ENCODE measurements at places on chromosomes 7 and 10.

DNA sequence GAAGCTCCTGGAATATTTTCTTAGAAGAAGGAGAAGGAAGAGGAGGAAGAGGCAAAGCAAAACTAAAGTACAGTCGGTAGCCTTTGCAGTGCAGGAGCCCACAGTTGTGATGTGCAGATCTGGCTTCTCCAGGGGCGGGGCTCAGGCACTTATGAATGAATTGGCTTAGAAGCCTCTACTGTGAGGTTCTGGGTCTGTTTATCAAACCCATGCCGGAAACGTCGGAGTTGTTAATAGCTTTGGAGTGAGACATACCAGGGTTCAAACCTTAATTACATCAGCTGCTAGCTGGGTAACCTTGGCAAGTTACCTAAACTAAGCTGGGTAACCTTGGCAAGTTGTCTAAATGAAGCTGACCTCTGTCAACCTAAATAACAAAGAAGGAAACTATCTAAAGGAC, 89.3 kb upstream of the PITRM1 start:
- no peak for DNase-seq

DNA sequence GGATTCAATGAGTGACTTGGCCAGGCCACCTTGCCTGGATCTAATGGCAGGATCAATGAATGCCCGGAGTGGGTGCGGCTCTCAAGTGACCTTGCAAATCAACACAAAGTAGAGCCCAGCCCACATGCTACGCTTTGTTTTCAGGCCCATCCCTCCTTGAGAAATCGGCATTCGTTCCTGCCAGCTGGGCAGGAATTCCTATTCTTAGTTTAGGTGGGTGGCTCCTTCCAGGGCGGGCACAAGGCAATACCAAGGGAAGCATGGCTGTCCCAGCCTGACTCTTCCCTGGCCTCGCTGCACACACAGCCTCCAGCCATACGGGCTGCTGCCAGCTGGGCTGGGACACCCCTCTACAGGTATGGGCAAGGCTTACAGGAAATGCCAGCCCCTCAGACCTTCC, 119.3 kb downstream of the SH3PXD2A start:
- DNase-seq, result no peak

GRCh38 chr7:92200791-92201190, 21.8 kb upstream of the LRRD1 start:
- no peak for DNase-seq

DNA sequence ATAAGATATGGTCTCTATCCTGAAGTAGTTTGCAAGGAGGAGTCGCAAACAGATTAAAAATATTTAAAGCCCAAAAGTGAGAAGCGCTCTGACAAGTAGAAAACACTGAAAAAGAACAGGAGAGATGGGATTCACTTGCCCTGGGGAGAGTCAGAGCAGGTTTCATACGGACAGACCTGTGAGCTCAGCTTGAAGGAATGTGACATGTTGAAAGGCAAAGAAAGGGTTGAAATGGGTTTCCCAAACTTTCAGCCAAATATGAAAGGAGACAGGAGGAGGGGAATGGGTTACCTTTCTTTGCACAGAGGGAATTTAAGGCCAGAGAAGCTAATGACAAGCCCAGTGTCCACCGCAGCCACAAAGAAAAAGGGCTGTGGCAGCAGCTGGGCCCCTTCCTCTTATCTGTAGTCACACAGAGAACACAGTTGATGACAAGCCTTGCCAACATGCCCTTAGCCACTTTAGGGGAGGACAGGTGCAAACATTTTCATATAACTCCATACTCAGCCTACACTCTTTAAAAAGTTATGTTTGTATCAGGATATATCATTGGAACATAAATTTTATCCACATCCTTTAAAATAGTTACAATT, 14.9 kb downstream of the HOXA1 start:
- no peak for DNase-seq

DNA sequence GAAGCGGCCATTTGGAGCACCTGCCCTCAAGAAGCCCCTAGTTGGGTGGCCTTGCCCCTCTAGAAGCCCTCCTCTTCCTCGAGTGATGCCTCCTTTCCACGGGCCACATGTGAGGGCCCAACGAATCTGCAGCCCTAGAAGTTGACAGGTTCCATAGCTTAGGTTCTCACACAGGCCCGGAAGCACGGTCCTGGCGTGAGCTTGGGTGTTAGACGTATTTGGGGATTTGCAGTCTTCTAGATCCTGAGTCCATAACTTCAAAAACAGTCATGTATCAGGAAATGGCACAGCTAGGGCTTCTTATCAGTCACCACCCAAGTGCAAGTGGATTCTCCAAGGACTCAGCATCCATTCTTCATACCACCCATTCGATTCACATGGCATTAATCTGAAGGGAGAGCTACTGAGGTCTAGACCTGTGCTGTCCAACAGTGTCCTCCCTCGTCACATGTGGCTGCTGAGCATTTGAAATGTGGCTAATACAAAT, 477 bp upstream of the FBXW4 start:
- DNase-seq, result no peak

DNA sequence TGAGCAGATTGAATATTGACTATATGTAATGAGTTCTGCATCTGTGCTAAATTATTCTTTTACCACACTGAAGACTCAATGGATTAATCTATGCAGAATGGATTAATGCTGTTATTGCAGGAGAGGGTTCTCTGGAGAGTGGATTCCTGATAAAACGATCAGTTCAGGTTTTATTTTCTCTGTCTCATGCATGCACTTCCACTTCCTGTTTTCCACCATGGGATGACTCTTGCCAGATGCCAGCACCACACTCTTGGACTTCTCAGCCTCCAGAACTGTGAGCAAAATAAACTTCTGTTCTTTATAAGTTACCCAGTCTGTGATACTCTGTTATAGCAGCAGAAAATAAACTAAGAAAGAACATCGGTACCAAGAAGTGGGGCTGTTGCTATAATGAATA, 207.5 kb downstream of the KCND2 start:
- DNase-seq, result no peak

DNA sequence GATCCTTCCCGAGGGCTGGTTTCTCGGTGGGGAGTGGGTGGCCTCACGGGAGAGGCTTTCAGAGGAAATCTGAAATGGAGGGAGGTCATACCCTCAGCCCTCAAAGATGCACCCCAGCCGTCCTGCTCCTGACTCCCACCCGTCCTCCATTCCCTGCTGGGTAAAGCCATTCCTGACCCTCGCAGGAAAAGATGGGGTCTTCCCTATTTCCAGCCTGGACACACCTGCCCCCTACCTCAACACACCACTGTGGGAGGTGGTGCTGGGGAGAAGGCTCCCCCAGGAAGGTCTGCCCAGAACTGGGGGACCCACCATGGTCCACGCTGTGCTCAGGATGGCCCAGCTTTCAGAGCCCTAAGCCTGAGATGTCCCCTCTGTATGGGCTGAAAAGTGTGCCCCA, 86.9 kb downstream of the CHST15 start:
- DNase-seq, result no peak

- DNase-seq, result no peak
These were observed at the start of gene ITGA8 for GRCh38 chr10:15719899-15720634. Gene ITGA8 (minus strand): TSS chr10:15719922. CDS start chr10:15719771, 151 bp downstream.

Measured in GM12892 (cell line).